T follicular helper cell (primary cell): ENCODE measurements at places on chromosomes 16 and 17.

DNA sequence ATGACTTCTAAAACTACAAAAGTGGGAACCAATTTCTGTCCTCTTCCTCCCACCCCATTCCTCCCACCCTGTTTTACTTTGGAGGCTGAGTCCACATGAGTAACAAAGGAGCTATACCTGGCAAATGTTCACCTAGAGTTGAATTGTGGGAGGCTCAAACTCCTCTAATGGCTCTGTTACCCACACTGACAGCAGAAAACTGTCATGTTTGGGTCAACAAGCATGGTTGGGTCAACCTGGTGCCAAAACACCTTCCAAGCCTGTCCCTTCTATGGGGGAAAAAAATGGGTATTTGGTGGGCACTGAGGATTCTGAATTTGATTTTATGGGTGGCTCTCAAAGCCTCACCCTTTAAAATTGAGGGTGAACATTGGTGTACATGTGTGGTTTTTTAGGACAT lies 12.0 kb upstream of the HOXB13 start:
- no peak for DNase-seq

DNA sequence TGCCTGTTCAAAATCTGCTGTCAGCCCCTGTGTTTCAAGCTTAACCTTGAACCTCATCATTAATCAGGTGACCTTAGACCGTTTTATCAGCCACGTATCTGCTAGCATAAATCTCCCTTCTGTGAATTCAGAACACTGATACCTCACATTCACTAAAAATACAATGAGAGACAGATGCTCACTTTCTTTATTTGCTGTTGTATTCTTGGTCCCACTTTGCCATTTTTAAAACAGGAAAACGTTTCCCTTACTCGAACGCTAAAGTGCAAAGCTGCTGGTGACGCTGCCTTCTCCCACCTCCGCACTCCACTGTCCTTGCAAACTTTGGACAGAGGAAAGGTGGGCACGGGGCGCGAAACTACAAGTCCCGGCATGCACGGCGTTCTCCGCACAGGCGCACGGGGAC lies 220 bp upstream of the ARHGAP44 start:
- no peak for DNase-seq

DNA sequence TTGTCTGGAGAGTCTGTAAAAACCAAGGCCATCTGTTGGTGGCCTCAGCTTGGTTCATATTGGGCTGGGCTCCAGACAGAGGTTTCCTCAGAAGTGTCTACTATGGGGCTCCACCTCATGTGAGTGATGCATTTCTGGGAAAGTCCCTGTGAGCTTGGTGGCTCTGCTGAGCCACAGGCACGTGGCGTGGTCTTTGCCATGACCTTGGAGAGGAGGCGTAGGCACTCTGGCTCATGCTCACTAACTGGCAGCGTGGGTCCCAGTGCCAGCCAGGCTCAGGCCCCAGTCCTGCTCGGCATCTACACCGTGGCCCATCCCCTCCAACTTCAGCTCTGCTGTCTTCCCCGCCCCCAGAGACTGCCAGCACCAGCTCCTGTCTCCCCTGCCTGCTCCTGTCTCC lies 10.7 kb upstream of the SMTNL2 start:
- DNase-seq, result peak; percentile 22

DNA sequence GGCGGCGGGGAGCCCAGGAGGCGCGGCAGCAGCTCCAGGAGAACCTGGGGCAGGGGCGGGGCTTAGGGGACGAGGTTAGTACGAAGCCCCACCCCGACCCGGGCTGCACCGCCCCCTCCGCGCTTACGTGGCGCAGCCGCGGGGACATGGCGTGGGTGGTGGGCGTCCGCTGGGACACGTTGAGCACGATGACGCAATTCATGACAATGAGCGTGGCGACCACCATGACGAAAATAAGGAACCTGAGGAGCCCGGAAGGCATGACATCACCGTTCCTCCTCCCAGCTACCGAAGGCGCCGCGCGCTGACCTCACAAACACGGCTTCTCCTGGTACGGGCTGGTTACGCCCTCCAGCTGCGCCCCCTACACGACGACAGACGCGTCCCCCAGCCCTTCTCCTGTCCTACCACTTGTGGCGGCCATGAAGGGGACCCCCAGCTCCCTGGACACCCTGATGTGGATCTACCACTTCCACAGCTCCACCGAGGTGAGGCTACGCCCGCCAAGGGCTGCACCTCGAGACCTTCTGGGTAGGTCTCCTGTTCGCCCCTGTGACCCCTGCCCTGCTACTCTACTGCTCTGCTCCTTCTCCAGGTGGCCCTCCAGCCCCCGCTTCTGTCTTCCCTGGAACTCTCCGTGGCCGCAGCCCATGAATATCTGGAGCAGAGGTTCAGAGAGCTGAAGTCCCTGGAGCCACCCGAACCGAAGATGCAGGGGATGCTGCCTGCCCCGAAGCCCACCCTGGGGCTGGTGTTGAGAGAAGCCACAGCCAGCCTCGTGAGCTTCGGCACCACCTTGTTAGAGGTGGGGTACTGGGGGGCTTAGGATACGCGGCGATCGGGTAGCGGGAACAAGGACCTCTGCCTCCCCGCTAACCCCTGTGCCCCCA lies at the start of gene C17orf107:
Gene C17orf107 (plus strand): TSS at position 196 of the 890 bp plus-strand sequence. CDS start 227 bp downstream, at position 423.
- peak; percentile 96 for DNase-seq

GRCh38 chr16:35795361-35796029 lies 2336.1 kb downstream of the TP53TG3F start:
- no peak for DNase-seq

- DNase-seq, result no peak
Measured at GRCh38 chr16:58262592-58262991, 32.2 kb downstream of the PRSS54 start.

- peak; percentile 18 for DNase-seq
Measured at GRCh38 chr16:9090101-9090959, 1.1 kb upstream of the HAPSTR1 start.

- DNase-seq, result no peak
Measured at GRCh38 chr16:65975049-65975708, 391.3 kb upstream of the CDH5 start.

GRCh38 chr16:75038036-75038858 lies 39.4 kb downstream of the ZNRF1 start:
- no peak for DNase-seq

DNA sequence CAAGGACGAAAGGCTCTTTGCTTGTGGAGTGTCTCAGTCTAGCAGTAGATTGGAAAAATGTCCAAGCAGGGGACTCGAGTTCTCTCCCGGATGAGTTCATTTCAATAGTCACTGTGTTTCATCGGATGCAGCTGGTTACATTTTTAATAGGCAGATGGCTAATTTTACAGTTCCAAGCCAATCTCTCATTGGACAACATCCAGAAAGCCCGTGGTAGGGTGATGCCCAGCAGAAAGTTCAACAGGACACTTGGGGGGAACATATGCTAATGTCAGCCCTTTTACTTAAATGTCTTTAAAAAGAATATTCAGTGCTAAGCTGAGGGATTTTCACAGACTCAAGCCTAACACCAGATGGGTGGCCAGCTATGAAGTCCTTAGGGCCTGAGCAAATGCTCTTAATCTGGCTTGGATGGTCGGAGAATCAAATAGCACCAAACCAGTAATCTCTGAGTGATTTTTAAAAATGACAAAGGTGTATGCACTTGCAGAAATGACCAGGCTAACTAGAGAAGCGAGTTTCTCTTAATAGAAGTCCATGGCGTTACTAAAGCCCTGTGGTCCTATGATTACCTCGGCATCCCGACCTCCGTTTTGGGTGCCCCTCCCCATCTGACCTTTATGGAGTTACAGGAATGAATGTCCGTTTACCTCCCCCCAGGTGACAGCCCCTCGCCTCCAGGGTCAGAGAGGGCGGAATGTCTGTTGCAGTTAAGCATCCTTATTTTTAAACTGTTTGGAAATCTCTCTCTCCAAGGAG lies 289.2 kb upstream of the SALL1 start:
- DNase-seq, result no peak

DNA sequence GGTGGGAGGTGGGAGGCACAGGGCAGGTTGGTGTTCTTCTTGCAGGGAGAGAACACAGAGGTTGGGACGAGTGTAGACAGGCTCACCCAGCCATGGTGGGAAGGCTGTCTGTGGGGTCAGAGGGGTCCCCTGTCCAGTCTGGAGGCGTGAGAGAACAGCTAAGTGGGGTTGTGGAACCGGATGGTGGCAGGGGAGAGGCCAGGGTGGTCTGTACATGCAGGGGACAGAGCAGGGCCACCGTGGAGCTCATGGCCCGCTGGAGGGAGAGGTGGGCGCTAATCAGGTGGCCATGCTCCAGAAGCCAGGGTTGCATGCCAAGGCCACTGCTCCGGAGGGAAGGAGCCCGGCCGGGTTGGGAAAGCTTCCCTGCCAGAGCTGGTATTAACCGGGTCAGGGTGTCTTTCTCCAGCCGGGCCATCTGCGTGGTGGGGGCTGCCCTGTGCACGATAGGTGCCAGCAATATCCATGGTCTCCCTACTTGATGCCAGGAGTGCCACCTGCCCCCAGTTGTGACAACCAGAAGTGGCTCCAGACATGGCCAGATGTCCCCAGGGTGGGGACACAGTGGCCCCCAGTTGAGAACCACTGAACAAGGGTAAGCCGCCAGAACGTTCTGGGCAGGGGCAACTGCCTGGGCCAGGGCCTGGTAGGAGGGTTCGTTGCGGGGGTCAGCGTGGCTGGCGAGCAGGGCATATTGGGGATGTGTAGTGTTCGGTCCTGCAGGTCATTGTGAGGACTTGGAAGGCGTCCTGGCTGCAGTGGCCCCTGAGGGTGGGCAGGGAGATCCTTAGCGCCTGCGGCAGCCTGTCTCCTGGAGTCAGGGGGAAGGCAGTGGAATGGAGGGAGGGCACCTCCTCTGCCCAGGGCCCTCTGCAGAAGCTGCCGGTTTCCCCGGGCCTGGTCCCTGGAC lies 5.1 kb downstream of the SNN start:
- no peak for DNase-seq

DNA sequence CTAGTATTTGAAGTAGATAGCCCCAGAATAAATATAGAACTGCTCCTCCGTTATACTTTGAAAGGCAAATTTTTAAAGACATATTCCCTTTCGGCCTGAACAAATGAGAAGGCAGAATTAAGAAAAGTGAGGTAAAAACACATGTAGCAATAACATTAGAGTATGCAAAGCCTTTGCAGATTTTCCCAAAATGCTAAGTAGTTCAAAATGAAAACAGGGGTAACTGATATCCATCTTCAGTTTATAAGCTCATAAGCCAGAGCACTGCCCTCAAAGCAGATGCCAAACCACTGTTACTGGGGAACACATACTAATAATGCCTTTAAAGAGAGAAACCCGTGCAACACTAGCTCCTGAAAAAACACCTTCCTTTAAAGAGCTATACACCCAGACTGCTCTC lies 51.3 kb upstream of the CLEC18B start:
- no peak for DNase-seq

GRCh38 chr17:9179602-9180001 lies 158.3 kb downstream of the NTN1 start:
- DNase-seq, result no peak

GRCh38 chr17:19539841-19540311 lies 6.2 kb downstream of the SLC47A1 start:
- DNase-seq, result no peak

DNA sequence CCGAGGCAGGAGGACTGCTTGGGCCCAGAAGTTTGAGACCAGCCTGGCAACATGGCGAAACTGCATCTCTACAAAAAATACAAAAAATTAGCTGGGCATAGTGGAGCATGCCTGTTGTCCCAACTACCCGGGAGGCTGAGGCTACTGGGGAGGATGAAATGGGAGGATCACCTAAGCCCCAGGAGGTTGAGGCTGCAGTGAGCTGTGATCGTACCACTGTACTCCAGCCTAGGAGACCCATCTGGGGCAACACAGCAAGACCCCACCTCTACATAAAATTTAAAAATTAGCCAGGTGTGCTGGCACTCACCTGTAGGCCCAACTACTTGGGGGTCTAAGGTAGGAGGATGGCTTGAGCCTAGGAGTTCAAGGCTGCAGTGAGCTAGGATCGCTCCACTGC lies 1.8 kb downstream of the PAM16 start:
- no peak for DNase-seq

DNA sequence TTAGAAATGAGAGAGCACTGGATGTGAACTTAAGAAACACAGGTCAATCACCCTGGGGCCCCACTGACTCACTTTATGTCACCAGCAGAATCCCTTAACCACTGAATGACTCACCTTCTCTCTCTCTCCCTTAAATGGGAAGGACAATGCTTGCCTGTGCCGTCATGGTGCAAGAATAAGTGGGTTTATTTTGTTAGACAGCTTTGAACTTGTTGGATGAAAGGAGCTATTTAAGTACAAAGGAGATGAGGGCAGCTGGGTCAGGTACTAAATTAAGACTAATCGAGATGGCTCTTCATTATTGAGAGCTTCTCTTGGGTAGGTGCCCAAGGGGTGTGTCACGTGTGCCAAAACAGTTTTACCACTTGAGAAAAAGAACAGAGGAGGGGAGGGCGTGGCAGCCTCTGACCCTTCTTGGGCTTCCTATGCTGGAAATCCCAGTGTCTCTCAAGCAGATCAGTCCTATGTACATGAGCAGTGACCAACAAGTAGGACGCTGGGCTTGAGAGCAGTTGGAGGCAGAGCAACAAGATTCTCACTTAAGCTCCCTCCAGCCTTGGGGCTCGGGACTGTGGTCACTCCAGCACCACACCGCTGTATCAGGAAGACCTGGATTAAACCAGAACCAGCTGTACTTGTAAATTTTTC lies 6.7 kb upstream of the KRT31 start:
- no peak for DNase-seq

DNA sequence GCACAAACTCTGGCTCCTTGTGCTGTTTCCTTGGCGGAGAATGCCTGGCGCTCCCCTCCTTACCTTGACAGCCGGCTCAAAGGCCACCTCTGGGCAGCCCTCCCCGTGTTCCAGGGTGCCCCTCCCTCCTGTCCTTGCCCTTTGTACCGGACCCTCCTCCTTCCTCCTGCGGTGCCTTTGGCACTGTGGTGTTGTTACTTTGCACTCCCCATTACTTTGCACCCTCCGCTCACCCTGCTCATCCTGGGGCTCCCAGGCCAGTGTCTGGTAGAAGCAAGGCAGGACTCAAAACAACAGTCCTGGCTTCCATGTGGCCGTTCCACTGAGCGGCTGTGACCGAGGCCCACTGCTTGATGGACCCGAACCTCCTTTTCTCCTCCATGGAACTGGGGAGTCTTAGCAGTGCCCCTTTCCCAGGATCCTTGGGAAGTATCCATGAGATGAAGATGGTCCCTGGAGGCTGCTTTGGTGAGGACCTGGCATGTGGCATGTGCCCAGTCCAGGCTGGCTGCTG lies 147.8 kb downstream of the CMIP start:
- DNase-seq, result no peak

- DNase-seq, result no peak
Measured at GRCh38 chr16:8627456-8627855, 6.0 kb downstream of the METTL22 start.

DNA sequence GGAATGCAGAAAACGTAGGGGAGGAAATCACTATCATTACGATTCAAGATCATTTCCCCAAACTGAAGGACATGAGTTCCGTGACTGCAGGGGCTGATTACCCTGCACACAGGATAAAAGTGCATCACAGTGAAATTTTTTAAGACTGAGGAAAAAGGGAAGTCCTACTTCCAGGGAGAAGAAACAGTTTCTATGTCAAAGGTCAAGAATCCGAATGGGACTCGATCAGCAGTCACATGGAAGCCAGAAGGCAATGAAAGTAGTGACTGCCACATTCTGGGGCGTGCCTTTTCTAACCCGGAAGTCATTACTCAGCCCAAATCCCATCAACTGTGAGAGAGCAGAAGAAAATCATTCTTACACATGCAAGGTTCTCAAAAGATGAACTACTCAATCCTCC lies 12.1 kb downstream of the ZZEF1 start:
- DNase-seq, result no peak

- no peak for DNase-seq
Measured at GRCh38 chr16:25395528-25395927, 137.9 kb upstream of the ZKSCAN2 start.

GRCh38 chr17:68033636-68034451 lies 1.7 kb upstream of the KPNA2 start:
- no peak for DNase-seq
